ENCODE measurements at places on chromosomes 5 and 9. TPM values are rescaled to one million over a fixed set of nuclear protein-coding genes. Genes with fewer than 3 reads are reported as not detected.

The BAAT gene
- not detected for polyA plus RNA-seq

The PCDHA2 gene
- not detected for polyA plus RNA-seq

The AK8 gene
- polyA plus RNA-seq, result not detected

The TLX3 gene
- polyA plus RNA-seq, result not detected

DNA sequence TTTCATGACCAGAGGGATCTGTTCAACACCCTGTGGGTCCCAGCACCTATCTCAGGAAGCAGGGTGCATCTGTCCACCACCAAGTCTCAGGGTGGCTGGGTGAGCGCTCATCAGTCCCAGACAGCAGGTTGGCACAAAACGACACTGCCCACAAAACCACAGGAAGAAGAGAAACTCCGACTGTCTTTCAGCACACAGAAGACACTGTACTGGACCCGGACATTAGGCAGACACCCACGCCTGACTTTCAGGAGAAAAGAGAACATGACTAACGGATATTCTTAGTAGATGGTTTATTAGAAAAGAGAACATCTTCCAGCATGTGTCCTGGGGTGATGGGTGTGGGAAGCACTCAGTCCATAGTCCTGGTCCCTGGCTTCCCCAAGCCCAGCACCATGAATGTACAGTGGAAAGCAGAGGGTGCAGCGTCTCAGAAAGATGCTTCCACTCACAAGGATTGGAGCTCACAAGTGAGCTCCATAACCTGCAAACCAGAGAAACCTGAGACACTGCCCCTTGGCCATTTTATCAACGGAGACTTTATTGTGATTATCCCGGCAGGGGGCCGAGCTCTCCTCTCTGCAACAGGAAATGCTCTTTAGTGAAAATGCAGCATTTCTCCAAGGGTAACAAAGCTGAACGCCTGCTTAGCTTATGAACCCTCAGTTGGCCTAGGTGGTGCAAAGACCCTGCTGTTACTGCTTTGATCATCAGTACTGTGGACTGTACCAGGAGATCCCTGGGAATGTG is 35.8 kb upstream of the LCP2 start:
- DNase-seq, result peak; percentile 75

DNA sequence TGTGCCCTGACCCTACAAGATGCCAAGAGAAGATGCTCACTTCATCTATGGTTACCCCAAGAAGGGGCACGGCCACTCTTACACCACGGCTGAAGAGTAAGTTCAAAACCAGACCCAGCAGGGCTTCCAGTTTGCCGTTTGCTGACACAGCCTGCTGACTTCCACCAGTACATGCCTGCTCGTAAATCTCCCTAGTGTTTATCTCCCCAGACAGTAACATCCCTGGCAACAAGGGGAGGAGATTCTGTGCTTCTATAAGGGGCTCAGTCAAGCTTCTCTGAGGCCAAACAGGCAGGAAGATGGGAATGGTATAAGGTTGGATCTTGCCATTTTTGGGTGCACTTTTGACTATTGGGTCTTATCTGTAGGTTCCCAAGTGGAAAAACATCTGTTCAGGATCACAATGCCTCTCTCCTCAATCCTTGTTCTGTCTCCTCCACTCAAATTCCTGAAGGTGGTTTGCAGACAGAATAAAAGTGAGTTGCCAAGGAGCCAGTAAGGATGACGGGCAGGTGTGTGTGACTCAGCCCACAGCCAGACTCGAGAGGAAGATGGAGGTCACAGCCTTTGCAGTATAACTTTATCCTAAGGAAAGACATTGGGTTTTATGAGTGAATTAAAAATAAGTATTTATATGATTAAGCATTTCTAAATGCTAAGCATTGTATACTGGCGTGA is 1.9 kb downstream of the MLANA start:
- no peak for DNase-seq

DNA sequence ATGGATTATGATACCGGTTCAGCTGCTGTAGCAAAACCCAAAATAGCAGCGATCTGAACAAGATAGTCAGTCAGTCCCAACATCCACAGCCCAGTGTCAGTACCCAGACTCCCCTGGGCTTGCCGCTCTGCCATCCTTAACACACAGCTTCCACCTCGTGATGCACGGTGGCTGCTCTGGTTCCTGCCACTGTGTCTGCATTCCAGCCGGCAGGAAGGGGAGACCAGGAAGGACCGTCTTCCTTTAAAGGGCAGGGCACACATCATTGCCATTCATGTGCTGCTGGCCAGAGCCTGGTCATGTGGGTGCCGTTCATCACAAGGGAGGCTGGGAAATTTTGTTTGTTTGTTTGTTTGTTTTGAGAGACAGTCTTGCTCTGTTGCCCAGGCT is 131.0 kb upstream of the IER5L start:
- DNase-seq, result no peak

DNA sequence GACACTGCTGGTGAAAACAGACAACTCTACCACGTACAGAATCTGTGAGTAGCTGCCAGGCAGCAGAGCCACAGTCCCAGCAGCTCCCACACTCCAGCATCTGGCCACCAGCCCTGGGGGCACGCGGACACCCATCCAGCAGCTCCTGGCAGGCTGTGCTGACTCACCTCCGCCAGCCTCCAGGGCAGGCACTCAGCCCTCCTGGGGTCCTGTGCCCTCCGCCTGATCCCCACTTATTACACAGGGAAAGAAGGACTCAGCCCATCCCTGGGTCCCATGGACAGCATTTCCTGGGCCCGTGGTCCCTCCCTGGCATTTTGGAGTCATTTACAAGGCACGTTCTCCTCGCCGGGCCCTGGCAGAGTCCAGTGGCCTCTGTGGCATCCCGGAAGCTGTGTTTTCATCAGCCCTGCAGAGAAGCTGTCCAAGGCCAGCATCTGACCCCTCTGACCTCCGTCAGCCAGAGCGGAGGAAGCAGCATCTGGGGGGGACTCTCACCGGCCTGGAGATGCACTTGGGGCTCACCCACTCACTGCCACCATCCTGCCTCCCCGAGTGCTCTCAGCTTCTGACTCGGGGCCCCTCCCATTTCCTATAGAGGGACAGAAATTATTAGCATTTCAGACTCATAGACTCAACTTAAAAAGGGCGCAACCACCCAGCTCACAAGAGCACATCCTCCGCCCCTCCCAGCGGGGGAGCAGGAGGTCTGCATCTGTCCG is 21.6 kb downstream of the PAEP start:
- no peak for DNase-seq

The NIM1K gene
- polyA plus RNA-seq, result 0.25 TPM

DNA sequence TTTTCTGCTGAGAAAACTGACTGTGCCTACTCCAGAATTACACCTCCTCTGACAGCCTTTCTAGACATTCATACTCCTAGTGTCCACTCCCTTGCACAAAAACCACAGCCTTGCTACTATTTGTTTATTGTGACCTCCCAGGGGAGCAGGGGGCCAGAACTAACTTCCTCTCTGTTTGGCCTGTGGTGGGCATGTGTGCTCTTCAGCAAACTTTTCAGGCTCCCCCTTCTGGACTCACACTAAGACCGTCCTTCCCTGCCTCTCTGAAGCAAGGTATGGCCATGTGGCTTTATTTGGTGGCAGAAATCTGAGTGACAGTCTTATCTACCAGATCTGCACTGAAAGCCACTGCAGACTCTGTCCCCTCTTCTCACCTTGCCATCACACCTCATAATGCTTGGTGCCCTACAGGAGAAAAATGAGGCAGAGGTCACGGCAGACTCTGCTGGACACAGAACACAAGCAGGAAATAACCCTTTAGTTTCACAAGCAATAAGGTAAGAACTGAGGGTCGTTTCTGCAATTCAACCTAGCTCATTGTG is 28.2 kb downstream of the LIFR start:
- no peak for DNase-seq

DNA sequence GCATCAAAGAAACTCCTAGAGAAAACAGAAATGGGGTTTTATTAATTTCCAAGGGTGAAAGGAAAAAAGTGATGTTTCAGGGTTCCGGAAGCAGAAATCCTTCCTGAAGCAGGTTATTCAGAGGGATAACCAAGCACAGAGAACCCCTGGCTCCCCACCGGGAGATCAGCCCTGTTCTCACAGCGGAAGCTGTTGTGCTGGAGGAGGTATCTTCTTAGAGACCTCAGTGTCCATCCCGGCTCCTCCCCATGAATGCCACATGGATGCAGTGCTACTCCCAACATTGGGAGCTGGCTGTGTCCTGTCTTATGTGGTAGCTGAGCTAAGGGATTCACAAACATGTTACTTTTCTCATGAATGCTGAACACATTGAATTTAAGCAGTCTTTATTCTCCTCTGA is 80.9 kb upstream of the IRX2 start:
- no peak for DNase-seq

DNA sequence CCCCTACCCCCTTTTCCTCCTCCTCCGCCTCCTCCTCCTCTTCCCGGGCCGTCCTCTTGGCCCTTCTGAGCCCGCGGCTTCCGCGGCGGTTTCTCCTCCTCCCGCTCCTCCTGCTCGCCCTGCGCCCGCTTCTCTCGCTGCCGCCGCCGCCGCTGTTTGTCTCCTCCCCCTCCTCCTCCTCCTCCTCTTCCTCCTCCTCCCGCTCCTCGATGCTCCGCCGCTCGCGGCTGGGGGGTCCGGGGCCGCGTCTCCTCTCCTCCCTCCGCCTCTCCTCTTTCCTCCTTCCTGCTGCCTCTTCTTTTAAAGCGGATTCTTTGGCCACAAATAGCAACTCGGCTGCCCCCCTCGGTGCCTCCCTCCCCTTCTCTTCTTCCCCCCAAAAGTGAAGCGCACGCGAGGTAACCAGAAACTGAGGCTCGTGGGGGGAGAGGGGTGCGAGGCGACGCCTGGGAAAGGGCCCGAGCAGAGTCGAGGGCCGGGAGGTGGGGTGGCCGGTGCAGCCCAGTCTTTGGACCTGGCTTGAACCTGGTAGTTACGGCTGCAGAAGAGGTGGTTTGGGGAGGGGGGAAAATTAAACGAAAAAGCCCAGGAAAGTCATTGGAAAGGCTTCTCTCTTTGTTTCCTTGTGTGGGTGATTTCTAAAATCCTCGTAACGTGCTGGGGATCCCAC is 1058.5 kb upstream of the DMAC1 start:
- DNase-seq, result no peak

The LCN9 gene
- not detected for polyA plus RNA-seq

DNA sequence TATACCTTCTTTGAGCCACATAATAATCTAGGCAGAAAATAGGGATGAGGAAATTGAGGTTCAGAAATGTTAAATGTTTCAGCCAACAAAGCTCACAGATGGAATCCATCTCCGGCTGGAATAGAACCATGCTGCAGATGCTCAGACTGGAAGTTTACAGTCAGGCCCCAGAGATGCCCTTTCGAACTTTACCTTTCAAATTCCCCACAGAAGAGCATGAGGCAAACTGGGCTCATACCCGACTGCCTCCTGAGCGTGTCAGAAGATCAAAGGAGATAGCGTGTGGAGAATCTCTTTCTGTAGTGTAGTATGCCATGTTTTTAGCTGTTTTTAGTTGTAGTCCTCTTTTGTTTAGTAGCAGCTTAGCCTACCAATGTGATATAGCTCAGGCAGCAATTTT is 72.0 kb upstream of the DAP start:
- no peak for DNase-seq

The RORB gene
- not detected for polyA plus RNA-seq

DNA sequence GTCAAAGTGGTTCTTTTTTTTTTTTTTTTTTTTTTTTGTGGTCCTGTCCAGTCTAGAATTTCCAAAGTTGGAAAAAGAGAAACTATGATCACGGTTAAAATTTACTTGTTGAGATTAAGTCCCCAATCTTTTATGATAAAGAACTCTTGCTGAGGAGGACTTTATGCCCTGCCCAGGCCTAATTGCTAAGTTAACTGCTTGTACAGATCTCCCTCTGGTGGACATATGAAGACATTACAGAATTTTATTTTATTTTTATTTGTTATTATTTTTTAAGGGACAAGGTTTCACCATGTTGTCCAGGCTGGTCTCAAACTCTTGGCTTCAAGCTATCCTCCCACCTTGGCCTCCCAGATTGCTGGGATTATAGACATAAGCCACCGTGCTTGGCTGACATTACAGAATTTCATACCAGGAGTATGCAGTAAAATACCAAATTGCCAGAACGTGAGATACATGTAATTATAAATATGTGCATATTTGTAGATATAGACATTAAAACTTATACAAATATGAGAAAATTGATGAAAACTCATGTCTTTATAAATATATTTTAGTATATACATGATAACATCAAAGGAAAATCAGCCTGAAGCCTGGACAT is 91.2 kb downstream of the RFK start:
- DNase-seq, result peak; percentile 26

The SLC6A3 gene
- polyA plus RNA-seq, result not detected

DNA sequence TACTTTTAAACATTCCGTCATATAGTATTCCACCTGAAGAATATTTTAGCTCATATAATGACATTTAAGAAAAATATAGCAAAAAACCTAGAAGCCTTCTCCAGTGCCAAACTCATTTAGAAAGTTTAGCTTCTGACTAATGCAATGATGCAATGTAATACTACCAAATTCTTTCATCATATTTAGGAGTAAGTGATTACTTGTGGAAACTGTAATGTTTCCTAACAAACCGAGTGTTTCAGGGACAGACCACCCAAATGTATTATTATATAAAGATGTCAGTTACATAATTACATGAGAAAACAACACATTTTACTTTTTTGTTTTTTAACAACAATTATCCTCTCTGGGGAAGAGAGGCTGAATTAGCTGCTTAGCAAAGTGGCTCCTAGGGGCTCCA is 316.2 kb downstream of the ARL15 start:
- DNase-seq, result no peak

The PCDHA7 gene
- polyA plus RNA-seq, result not detected

The BRINP1 gene
- not detected for polyA plus RNA-seq

DNA sequence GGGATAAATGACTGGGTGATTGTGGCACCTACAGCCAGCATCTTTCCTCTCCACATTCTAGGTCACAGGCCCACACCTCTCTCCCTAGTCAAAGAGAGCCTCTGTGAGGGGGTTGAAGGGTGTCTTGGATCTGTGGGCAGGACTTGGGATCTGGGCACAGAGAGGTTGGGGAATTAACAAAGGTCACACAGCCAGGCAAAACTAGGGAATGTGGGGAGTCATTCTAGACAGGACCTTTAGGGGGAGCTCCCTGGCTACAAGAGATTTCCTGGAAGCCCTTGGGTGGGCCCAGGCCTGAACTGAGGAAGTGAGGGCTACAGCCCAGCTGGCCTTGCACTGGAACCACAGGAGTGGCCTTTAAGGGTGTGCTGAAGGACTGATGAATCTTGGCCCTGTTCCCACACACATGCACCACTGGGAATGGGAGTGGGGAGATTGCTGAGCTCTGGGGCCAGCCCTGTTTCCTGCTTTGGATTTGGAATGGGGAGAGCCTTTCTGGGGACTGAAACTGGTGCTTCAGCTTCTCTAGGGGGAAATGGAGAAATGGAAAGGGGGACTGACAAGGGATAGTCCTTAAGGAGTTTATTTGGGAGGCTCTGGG is 12.4 kb upstream of the CXXC5 start:
- DNase-seq, result peak; percentile 54

The SPATA6L gene
- polyA plus RNA-seq, result not detected

GRCh38 chr5:161216877-161217276 is 329.6 kb downstream of the GABRB2 start:
- DNase-seq, result no peak

GRCh38 chr9:95415158-95415557 is 97.6 kb upstream of the FANCC start:
- no peak for DNase-seq

All from immature natural killer cell (primary cell).